ENCODE measurements at places on chromosomes 16 and 17.

DNA sequence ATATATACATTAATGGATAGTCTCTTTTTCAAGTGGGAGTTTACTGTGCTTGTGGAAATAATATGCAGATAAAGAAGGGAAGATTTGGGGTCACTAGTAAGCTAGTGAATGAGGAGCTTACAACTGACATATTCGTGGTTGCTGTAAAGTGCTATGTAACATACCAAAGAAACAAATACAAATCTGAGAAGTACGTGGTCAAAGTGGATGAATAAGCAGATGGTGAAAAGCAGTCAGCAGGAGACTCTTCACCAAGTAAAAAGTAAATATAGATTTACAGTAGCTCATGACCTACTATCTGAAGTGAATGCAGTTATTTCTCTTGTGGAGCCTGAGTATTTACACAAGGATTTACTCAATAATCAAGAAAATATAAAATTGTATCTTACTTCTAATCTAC, 136.6 kb upstream of the ELAC2 start:
- DNase-seq: no peak

DNA sequence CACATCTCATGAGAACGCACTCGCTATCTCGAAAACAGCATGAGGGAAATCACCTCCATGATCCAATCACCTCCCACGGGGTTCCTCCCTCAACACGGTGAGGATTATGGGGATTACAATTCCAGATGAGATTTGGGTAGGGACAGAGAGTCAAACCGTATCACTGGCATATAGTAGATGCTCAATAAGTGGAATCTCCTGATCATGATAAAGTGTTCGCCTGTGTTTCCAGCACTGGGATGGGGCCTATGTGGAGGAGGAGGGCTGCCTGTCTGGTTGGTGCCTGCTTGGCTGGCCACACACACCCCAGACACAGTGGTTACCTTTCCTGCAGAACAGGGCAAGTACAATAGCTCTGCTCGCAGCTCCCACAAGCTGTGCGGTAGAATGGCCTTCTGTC, 6.1 kb upstream of the MGAT5B start:
- DNase-seq: no peak

DNA sequence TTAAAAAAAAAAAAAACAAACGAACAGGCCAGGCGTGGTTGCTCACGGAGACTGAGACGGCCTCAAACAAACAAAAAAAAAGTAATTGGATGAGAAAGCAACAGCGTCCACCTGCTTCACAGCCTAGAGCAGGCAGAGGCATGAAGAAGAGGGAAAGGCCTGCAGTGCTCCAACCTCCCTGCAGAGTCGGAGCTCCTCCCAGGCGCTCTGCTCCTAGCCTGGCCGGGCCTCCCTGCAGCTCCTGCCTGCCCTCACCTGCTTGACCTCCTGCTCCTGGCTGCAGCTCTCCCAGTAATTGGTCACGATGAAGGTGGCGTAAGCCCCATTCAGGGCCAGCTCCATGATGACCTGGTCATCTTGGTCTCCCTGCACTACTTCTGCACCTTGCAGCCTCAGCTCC, 5.5 kb downstream of the NMRAL1 start:
- DNase-seq: no peak

- no peak for DNase-seq
These were observed 220.1 kb downstream of the ZFHX3 start for GRCh38 chr16:72827866-72828265.

DNA sequence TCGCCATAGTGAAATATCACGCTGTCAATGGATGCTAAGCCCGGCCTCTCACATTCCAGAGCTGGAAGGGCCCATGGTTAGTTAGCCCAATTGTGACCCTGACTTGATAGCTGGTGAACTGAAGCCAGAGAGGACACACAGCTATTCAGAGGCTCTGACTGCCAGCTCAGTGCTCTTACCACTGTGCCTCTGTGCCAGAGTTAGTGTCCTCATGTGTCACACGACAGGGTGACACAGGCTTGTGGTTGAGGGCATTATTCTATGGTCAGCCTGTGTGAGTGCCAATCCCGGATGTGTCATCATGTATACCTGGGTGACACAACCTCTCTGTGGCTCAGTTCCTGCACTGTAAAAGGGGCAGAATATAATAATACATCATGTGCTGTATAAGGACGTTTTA, 2.5 kb upstream of the MT1X start:
- DNase-seq: no peak

- no peak for DNase-seq
These were observed 28.1 kb upstream of the ITGA2B start for GRCh38 chr17:44417553-44417952.

DNA sequence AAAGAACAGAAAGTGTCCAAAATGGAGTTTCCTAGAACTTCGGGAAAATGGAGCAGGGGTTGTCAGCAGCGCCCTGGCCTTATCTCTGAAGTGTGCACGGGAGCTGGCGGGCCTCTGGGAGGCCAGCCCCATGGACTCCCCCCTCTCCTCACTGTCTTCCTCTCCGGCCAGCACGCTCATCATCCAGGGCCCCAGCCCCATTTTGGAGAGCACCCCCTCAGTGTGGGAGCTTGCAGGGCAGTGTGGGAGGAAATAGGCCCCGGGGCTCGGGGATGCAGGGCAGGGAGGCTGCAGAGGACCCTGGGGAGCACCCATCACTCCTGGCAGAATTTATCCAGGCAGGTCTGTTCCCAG, 4.9 kb upstream of the PABPN1L start:
- no peak for DNase-seq

DNA sequence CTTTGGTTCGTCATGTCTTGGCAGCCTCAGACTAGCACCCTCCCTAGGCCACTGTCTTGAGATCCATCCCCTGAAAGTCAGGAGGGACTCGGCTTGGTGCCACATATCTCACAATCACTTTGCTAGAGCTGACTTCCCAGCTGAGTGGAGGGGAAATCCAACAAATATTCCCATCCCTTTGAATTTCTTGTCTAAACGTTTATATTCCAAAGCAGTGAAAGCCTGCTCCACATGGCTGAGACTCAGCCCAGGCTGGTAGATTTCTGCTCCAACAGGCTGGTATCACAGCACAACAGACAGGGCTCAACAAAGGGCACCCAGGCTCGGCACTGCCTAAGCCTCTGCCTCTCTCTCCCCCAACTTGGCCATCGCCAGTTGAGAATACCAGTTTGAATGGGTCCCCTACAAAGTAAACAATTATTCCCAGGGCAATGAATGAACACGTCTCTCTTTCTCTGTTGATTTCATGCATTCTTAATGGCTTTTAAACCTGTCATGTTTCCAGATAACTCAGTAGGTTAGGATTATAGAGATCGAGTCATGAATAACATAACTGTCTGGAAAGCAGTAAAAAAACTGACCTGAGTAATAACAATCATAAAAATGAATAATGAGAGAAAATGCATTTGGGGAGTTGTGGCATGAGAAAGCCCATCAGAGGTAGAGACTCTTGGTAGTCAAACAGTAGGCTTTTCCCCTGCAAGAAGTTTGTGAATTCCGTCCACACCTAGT, 1.0 kb downstream of the KRT13 start:
- no peak for DNase-seq

- no peak for DNase-seq
These were observed 257.5 kb downstream of the CDH11 start for GRCh38 chr16:64864232-64864809.

DNA sequence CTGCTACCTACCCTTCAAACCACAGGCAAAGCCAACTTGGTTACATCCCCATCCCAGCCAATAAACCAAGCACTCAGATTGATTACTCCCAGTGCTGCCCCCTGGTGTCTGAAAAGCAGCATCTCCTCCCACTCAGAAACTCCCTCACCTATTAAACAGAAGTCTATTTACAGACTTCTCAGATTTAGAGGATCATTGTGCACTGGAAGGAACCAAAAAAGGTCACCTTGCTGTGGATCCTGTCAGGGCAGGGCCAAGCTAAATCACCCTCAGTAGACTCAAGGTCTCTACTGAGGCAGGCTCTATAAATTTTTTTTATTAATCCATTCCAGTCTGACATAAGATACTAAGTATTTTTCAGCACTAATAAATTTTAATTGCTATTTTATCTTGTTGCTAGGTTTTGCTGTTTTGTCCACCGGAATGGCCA, 17.6 kb downstream of the HIGD1B start:
- DNase-seq: peak; percentile 62

- no peak for DNase-seq
These were observed 28.9 kb downstream of the CDRT15 start for GRCh38 chr17:14207791-14208190.

DNA sequence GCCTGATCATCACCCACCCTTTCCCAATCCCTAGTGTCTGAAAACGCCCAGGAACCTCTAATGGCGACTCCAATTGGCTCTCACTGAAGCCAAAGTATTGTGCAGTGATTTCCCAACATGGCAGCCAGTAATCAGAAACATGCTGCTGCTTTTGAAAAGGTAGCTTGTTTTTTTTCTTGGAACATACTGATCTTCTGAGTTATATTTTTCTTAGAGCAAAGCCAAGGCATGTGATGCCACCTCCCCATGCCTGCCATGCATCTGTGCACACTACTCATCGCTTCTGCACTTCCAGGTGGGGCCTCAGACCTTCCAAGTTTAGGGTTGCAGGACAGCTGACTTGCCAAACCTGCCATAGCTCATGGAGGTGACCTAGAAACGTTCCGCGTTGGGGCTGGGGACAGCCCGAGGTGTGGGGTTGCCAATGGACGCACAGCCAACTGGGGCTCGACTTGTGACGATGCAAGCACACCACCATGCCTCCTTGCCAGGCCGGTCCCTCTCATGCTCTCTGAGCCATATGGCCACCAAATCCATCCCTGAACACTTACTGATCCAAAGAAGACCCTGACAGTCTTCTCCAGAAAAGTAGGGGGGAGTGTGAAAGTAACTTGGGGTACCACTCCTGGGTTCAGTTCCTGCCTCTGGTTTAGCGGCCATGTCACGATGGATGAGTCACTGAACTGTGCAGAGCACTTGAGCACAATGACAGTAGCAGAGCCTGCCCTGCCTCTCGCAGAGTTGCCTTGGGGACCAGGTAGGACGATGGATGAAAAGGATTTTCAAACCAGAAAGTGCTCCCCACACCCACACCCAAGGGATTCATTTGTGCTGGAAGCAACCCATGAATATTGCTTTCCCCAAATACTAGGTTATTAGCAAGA, 155.7 kb downstream of the CCDC182 start:
- DNase-seq: no peak

- no peak for DNase-seq
These were observed 53.9 kb downstream of the TNRC6C start for GRCh38 chr17:78012428-78012827.

- DNase-seq: no peak
These were observed 18.1 kb downstream of the EFTUD2 start for GRCh38 chr17:44881145-44881544.

- peak; percentile 80 for DNase-seq
These were observed 38.8 kb downstream of the PKD1L3 start for GRCh38 chr16:71961066-71962039.

DNA sequence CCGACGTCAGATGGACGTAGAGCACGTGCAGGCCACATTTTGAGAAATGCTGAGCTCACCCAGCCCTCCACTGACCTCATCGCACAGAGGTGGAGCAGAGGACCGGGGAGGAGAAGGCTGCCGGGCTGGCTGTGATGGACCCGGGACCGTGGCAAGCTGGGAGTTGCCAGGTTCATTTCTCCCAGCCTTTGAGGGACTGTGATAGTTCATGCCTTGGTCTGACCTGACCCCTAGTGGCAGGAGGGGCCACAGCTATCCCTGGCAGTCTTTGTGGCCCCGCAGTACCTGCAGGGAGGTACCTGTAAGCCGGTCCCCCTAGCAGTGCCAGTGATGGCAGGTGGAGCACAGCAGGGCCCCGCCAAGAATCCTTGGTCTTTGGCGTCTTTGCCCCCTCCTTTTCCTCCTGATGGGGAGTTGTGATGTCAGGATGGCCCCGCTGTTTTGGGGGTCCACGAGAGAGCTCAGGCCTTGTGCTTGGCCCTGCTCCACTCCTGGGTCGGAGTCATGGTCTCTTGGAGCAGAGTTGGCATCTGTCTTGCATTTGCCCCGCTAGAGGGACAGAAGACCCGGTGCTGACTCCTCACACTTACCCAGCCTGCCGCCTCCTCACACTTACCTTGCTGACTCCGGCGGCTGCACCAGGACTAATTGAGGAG, 50.4 kb downstream of the OR1D5 start:
- peak; percentile 43 for DNase-seq

DNA sequence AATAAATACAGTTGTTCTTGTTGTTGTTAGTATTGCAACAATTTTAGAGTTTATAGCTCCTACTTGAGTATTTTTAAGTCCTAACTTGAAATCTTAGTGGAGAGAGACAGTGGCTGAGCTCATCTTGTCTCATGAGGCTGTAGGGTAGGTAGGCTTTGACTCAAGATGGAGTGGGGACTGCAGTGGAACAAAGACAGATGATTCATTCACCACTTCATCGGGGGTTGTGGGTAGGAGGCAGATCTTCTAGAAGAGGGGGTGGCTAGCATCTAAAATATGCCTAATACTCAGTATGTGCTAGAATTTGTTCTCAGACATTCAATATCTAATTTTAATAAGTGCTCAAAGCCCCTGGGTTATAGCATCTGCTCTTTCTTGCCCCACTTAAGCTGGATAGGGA, 13.1 kb upstream of the MMD start:
- no peak for DNase-seq

DNA sequence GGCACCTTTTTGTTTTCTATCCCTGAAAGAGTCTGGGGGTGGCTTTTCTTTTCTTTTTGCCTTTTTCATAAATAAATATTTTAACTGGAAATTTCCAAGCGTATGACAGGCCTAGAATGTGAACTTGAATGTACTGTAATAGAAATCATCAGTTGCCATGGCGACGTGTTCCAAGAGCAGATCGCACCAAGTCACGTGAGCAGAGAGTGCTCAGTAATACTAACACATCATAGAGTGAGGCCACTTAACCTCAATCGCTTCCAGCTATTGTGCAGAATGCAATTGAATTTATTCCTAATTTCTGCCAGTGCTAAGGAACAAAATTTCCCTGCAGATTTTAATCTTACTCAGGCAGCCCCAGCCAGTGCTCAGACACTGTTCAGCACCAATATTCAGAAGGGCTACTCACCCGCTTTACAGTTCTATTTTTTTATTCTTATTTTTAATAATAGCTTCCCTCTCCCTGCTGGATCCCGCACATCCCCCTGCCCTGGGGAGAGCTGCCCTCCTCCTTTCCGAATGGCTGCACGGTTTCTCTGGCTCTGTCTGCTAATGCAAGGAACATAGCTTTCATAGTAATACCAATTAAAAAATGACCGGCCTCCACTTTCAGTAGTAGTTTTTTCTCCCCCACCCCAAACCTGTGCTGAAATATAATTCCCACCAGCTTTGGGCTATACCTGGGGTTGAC, 26.2 kb upstream of the PMFBP1 start:
- DNase-seq: no peak
